ENCODE measurements at places on chromosomes 12 and 14.
A peak's percentile ranks its signal among the peaks of the same experiment; 100 is the strongest.

- no peak for DNase-seq
These were observed 577.7 kb downstream of the SLC16A7 start for GRCh38 chr12:60173224-60174170.

- DNase-seq: no peak
These were observed 116.3 kb downstream of the GLT1D1 start for GRCh38 chr12:128969480-128970055.

DNA sequence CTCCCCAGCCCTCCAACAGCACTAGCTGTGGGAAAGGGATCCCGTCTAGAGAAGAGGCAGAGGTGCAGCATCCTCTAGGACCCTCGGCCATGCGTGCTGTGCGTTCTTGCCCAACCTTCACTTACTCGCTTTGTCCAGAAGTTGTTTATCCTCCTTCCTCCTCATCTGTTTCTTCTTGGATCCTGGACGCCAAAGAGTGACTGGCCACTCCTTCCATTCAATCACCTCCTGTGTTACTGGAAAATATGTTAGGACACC is 140.5 kb downstream of the ZFP36L1 start:
- no peak for DNase-seq

DNA sequence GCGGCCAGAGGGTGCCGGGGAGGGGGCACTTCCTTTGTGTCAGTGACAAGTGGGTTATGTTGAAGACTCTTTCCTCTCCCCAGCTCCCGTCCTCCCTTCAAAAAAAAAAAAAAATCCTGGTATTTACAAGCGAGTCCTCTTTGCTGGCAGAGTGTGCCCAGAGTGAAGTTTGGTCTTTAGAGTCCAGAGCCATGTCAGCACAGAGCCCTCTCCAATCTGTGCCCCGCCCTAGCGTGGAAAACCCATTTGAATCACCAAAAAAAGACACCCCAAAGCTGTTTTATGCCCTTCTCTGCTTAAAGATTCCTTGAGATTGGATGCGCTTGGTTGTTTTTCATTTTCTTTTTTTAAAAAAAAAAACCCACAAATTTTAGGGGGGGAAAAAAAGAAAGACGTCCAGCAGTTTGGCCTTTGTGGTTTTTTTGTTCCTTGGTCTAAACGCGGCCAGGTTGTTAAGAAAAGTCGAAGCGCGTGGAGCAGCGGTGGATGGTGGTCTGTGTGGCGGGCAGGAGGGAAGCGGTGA is 3.3 kb downstream of the NKX2-1 start:
- DNase-seq: no peak

DNA sequence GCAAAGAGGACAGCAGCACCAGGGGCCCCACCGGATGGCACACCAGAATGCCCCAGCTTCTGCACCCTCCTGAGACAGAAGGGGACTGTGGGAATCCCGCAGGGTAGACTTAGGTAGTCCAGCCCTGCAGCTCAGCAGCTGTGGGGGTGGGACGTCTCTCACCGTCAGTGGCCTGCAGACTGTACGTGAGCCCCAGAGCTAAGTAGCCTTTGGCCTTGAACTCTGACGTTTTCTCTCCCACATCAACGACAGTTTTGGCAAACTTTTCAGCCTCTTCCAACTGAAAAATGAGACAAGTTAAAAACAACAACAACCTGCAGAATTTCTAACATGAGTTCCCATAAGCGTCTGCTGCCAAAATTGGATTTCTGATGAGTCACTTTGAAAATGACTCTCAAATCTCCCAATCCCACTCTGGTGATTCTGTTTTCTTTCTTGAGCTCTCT is 161.4 kb downstream of the TTC7B start:
- no peak for DNase-seq

- DNase-seq: peak; percentile 24
These were observed 47.2 kb upstream of the PLXNC1 start for GRCh38 chr12:94100990-94101737.

GRCh38 chr14:98138666-98139065 is 1133.3 kb downstream of the BCL11B start:
- no peak for DNase-seq

Measured in COLO829 (cell line).